ENCODE measurements at places on chromosomes 2 and 18.
A peak's percentile ranks its signal among the peaks of the same experiment; 100 is the strongest.

DNA sequence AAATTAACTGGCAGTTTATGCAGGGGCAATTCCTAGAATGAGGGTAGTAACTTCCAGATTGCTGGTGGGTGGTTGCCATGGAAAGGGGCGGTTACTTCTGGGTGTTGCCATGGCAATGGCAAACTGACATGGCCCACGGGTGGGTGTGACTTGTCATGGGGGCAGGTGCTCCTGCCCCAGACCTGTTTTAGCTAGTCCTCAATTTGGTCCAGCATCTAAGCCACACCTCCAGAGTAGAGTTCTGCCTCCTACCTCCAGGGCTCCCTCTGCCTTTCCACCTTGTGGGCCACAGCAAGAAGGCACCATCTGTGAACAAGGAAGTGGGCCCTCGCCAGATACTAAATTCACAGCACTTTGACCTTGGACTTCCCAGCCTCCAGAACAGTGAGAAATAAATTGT lies 148.7 kb downstream of the TFCP2L1 start:
- no peak for DNase-seq

DNA sequence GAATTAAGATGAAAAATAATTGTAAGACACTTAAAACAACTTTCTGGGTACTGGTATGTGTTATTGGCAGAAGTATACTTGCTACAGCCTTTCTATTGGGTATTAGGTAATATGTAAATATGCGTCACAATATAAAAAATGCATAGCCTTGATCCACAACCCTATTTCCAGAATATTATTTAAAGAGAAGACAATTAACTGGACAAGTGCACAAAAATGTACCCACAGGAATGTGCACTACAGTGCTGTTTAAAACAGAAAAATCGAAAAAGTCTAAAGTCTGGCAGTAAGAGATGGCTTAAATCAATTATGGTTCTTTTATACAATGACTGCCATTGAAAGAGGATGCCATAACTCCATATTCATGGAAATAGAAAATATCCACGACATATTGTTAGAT lies 149.7 kb downstream of the UPP2 start:
- no peak for DNase-seq

DNA sequence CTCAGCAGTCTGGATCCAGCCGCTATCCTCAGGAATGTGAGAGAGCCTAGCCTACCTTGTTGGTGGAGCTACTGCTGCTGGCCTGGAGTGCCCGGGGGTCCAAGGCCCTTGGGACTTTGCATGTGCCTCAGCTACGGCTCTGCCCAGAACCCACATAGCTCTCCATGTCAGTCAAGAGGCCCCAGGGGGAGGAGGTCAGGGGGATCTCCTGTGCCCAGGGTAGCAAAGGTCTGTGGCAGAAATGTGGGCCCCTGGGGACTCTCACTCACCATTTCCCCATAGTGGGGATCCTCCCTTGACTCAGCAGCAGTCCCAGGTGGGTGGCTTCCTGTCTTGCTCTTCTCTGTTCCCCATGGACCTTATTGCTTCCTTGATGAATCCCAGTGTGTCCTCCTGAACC lies 342.7 kb upstream of the CHAC2 start:
- DNase-seq, result no peak

DNA sequence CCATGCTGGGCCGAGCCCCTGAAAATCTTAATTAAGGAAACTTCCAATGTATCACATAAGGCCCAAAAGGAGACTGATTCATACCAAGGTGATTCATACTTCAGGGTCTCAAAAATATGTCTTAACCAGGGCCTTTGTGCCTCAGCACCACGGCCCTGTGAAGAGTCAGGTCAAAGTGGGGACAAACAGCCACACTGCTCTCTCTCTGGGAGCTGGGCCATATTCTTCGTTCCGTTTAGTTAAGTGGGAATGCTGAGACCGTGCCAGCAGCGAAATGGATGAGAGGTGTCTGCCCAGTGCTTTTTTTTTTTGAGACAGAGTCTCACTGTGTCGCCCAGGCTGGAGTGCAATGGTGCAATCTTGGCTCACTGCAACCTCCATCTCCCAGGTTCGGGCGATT lies 9.3 kb upstream of the PTMA start:
- DNase-seq, result no peak

DNA sequence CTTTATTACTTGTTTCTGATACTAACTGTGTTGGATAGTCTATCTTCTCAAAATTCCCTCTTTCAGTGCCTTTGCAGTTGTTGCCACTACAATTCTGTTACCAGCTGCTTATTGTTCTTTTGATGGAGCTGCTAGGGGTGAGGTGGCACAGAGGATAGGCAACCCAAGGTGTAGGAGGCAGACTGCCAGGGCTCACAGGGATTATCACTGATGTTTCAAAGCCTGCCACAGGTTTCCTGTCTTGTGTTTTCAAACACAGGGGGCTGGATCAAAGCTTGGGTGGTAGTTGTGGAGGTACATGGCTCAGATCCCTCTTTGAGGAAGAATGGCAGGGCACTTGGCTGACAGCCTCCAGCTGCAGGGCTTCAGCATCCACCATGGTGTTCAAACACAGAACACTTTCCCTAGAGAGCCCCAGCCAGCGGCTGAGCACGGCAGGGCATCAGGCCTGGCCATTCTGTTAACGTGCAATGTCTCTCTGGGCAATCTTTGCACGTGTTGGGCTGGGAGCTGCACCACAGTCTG lies 87.1 kb downstream of the POLE4 start:
- DNase-seq, result no peak

DNA sequence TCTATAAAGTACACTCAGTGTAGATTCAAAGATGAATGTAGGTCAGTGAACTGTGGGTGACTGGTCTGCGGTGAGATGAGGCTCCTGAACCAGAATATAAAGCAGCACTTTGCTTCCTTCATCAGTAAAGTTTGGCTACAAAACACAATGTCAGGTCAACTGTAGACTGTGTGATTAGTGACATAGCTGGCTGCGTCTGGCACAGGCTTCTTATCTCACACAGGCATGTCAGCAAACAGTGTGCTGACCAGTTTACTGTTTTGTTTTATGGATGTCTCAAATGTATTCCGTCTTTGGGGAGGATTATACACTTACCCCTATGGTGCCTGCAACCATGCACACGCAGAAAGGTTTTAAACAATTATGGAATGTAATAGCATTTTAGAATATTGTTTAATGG lies 87.1 kb downstream of the ZNF236 start:
- DNase-seq, result no peak

DNA sequence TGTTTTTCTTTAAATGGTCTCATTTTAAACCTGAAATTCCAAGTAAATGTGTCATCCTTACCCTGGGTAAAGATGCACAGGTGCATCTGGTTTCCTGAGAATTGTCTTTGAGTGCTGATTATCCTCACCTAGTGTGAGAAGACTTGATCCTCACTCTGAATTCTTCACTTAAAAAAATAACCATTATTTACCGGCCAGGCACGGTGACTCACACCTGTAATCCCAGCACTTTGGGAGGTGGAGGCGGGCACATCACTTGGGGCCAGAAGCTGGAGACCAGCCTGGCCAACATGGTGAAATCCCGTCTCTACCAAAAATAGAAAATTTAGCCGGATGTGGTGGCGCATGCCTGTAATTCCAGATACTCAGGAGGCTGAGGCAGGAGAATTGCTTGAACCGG lies 9.9 kb upstream of the WNT6 start:
- no peak for DNase-seq

- no peak for DNase-seq
These were observed 110.5 kb downstream of the CCDC148 start for GRCh38 chr2:158346032-158346431.

- no peak for DNase-seq
These were observed 218.2 kb downstream of the RBM43 start for GRCh38 chr2:151043484-151043883.

GRCh38 chr2:66436581-66437001 lies 1.7 kb downstream of the MEIS1 start:
- no peak for DNase-seq

DNA sequence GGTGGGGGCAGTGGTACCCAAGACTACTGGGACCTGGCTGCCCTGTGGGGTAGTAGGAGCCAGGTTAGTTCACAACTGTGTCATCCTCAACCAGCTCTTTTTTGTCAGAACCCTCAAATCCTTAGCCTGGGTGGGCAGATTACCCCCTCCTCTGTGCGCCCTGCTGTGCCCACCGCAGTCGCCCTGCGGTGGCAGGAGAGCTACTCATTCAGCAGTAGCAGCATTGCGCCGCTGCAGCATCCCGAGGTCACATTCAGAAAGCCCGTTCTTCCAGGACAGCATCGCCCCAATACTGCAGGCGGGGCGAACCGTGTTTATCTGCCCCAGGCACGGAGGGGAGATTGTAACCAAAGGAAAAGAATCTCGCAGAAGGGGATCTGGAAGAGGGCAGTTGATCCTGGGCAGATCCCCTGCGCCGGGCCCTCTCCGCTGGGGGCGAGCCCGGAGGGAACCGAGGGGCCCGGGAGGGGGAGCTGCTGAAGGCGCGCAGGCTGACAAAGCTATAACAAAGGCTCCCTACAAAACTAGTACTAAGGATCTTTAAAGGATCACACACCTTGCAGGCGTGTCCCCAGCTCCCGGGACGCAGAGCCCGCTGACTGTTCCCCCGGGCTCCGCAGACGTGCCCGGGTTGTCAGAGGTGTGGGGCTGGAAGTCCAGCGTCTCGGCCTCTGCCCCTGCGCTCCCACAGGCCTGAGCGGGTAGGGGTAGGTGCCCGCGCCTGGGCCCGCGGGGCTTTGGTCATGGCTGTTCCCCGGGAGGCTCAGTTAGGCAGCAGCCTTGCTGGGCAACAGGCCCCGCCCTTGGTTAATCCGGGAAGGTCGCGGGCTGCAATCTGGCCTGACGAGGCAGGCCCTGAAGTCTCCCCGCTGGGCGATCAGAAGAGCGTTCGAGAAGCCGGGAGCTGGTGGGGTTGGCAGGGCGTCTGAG lies 13.2 kb downstream of the POU3F3 start:
- no peak for DNase-seq

GRCh38 chr2:26164641-26165211 lies 8.2 kb upstream of the GAREM2 start:
- peak; percentile 8 for DNase-seq

GRCh38 chr2:235059161-235059560 lies 107.3 kb downstream of the SH3BP4 start:
- no peak for DNase-seq

DNA sequence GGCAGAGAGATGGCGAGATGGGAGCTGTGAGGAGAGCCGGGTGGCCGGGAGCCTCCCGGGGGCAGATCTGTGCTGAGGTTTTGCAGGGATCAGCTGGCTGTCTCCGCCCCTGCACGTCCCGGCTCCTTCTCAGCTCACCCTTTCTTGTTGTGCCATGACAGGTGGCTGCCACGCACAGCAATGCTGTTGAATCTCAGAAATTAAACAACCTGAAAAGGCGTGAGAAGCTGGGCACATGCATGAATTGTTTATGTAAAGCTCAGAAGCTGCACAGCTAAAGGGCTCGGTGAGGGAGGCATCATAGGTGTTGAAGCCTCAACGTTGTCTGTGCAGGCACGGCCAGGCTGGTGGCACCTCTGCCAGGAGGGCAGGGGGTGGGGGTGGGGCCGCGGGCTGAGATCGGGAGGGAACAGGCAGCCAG lies 858 bp upstream of the RTP5 start:
- no peak for DNase-seq

DNA sequence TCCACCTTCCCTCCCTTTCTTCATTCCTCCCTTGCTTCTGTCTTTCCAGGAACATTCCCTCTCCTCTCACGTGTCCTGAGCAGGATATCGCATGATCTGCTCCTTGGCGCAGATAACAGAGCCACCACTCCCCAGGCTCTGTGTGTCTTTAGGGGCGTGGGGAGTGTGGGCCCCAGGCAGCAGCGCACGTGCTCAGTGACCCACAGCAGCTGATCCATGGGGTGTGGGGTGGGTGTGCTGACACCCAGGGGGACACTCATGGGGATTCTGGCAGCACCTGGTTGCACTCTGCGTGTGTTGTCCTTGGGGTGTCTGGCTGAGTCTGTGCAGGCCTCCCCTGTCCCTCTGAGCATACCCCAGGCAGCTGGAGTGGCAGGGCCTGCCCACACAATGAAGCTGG lies 9.9 kb upstream of the FOSL2 start:
- DNase-seq, result no peak

DNA sequence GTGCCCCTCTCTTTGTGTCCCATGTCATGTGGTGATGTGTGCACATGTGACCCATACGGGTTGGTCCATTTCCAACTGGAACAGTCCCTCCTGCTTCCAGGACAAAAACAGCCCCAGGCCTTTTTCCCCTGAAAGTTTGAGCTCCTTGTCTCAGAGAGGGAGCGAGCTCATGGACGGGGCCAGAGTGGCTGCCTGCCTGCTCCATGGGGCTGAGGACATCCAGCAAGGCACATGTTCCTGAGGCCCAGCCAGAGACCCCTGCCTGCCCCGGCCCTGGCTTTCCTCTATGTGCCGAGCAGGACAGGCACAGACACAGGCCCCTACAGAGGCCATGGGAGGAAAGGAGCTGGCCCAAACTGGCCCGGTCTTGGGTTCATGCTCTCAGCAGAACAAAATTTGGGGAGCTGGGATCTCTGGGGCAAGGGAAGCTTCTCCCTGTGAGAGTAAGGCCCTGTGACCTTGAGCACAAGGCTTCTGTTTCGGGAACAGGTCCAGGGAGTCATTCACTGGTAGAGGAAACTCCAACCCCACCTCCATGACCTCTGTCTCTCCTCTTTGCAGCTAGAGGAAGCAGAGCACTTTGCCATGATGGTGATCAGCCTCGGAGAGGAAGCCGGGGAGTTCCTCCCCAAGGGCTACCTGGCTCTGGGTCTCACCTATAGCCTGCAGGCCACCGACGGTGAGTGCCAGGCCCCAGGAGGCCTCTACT lies 105.8 kb upstream of the MCFD2 start:
- DNase-seq, result no peak

DNA sequence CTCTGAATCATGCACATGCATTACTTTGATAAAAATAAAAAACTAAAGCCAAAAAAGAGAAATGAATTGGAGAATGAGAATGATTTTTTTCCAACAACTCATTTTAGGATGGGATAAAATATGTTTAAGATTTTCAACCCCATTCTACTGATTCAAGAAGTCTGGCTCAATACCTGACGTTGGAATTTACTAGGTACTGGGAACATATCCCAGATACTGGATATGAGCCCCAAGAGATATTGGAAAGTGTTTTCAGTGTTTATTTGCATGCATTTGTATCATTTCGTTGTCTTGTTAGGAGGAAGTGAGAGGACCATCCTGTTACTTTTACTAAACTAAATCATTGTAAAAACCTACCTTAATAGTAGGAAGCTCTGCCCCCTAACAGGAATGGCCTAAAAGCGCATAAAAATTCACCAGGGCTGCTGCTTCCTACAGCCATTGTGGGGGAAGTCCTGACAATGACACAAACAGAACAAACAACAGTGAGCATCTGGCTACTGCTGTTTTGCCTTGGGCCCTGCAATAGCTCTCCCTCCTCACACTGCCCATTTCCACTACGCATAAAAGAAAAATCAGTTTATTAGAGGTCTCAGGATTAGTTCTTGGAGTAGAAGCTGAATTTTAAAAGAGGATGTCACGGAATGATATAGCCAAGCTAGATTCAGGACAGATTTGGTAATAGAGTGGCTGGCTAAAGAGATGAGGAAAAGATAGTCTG lies 35.2 kb downstream of the ANKAR start:
- DNase-seq, result no peak

- DNase-seq, result no peak
These were observed 28.4 kb downstream of the AFF3 start for GRCh38 chr2:100113990-100114433.

- DNase-seq, result no peak
These were observed 316.2 kb upstream of the THSD7B start for GRCh38 chr2:136448986-136449780.

GRCh38 chr2:220228310-220229006 lies 601.0 kb downstream of the SLC4A3 start:
- DNase-seq, result no peak

All from lower lobe of right lung (tissue), 2 donors.